ENCODE measurements at places on chromosomes 4 and X.

- no peak for DNase-seq
Observed at GRCh38 chr4:40421839-40422708, 86.9 kb downstream of the CHRNA9 start.

DNA sequence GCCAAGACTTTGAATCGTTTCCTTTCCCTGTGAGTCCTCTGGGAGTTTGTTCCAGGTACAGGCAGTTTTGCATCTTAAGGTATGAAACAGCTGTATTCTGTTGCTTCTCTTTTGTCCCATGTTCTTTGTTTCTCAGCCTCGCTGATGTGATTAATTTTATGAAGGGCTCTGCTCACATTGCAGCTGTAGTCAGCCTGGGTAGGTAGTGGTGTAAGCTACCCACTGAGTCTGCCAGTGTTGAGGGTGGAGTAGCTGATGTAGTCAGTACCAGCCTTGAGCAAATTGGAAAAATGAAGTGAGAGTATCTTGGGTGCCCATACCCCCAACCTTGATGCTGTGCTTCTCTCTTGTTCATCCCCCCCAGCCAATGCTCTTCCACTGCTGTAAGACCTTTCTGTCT is 139.6 kb upstream of the SMIM31 start:
- no peak for DNase-seq

DNA sequence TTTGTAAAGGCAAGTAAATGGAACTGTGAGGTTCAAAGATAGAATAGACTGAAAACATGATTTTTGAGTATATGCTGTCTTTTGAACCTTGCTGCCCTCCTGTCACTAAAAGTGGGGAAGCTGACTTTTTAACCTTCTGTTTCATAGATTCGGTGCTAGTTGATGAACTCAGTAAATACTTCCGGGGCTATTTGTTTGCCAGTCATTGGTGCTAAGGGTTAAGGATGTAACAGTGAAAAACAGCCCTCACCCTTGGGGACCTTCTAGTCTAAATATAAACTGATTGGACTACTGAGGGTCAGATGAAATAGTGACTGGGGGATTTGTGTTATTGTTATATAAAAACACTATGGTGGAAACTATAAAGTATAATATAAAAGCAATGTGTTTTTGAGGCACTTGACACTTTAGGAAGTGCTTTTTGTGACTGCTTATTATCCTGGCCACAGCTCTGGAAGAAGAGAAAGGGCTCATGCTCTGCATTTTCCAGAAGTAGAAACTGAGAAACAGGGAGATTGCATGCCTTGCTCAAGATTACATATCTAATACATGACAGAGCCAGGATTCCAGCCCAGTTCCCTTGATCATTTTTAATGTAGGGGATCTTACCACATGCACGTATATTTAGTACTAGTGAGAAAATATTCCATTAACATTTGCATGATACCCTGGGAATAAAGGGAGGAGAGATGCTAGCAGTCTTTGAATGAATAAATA is 3.9 kb downstream of the BST1 start:
- no peak for DNase-seq

GRCh38 chrX:10106806-10107205 is 50.0 kb upstream of the CLCN4 start:
- no peak for DNase-seq

- no peak for DNase-seq
Observed at GRCh38 chrX:1464971-1465285, 12.2 kb upstream of the ASMTL start.
